ENCODE measurements at places on chromosomes 3 and 15.

DNA sequence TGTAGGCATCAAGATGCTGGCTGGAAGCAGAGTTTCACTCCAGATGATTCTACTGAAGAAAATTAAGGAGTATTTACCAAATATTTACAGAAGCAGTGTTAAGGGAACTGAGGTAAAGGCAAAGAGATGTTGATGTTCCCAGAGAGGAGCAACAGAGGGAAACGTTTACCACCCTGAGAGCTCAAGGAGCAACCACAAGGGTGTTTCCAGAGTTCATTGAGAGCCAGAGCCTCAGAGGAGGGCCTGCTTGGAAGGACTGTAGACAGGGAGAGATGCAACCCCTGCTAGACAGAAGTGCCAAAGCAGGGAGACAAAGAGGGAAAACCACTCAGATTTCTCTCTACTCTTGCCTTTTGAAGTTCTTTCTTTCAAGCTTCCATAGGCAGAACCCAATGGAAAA, 474.5 kb downstream of the RBMS3 start:
- DNase-seq, result no peak

- no peak for DNase-seq
Observed at GRCh38 chr3:141853081-141853601, 23.3 kb upstream of the ATP1B3 start.

DNA sequence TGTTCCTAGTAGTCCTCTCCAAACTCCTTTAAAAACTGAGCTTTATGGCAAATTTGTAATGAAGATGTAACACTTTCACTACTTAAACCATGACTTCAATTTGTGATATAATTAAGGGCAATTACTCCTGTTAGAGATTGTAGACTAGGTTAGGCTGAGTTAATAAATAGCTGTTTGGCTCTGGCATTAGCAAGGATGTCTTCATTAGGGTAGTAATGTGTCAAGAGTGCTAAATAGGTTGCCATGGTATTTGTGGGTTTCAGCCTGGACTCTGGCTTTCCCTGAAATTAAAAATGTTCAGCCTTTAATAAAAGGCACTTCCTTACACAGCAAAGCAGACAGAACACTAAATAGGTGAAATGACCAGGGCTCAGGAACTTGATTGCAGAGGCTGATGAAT, 71.9 kb downstream of the GHSR start:
- DNase-seq, result no peak

- DNase-seq, result no peak
Observed at GRCh38 chr3:64368257-64369020, 143.2 kb upstream of the PRICKLE2 start.

DNA sequence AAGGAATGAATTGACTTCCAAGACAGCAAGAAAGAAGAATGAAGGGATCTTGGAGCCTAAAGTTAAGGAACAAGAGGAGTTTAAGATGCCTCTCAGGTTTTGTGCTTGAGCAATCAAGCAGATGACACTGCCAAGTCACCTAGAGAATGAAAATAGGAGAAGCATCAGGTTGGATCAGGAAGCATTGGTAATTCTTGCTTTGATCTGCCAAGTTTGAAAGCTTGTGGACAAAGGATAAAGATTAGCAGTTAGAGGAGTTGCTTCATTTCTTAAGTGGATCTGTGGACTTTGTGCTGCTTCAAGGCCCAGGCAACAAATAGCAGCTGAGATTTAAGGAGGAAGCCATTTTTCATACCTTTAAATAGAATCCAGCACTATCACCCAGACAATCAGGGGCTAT, 35.6 kb downstream of the FRMD5 start:
- no peak for DNase-seq

DNA sequence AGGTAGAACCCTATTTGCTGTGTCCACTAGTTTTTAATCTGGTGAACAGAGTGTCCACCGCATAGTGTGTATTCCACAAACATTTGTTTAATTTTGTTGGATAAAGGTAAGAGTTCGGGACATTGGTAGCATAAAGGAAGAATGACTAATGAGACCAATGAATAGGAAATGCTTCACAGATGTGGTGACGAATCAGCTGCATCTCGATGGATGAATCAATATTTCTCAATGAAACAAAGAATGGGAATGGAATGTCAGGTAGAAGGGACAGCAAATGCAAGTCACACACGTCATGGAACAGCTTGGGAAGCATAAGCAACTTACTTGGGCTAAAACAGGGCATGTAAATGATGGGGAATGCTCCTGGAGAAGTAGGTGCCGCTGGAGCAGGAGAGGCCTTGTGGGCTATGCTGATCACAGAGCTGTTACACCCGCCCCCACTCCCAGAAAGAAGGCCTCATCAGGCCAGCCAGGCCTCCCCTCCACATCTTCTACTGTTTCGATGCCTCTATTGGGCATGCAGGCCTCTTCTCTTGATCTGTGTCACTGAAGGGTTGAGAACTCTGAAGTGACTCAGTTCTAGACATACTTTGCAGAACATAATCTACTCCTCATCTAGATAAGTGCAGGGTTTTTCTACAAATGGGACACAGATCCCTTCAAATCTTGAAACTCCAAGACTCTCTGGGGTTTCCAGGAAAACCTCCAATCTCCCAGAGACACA, 120.0 kb upstream of the GADL1 start:
- no peak for DNase-seq

DNA sequence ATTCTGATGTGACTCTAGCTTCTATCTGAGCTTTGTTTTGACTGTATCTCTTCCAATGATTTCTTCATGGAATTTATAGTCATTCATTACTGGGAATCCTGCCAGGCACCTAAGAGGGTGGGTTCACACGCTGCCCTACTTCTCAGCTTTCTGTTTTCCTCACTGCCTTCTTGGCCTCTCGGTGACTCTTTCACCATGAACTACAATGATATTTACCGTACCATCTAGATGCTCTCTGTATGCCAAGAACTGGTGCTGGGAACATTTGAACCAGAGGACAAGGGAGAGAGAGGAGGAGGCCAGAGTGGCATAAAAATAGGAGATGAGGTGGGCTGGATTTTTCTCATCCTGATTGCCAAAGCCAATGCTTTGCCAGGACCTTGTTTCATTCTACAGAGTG, 280.0 kb upstream of the P2RY1 start:
- DNase-seq, result no peak

DNA sequence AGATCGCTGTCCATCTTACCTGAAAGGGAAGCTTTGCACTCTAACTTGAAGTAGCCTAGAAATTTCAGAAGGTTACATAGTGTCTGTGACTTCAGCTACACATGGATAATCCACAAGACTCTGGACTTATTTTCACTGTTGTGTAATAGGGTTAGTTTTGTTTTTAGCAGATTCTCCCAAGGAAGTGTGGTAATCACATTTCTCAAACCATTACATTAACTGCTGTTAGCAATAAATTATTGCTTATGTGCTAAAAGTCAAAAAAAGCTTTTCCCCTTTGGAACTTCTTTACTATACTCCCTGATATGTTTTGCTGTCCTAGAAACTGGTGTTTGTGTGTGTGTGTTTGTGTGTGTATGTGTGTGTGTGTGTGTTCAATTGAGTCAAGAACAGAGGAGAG, 351.8 kb upstream of the TPRG1 start:
- no peak for DNase-seq

Measured in GM20000 (cell line).